ENCODE measurements at places on chromosomes 13 and 19. TPM values are rescaled to one million over a fixed set of nuclear protein-coding genes. Genes with fewer than 3 reads are reported as not detected.
A peak's percentile ranks its signal among the peaks of the same experiment; 100 is the strongest.

DNA sequence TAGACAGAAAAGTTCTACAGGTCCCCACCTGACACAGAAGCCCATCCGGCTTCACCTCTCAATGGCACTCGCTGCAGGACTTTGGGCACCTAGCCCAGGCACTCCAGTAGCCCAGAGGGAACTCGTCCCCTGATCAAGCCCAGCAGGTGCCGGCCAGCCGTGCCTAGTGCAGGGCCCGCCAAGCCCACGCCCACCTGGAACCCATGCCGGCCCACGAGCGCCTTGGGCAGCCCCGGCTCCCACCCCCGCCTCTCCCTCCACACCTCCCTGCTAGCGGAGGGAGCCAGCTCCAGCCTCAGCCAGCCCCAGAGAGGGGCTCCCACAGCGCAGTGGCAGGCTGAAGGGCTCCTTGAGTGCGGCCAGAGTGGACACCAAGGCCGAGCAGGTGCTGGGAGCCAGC is 268.8 kb downstream of the SLITRK1 start:
- no peak for DNase-seq

DNA sequence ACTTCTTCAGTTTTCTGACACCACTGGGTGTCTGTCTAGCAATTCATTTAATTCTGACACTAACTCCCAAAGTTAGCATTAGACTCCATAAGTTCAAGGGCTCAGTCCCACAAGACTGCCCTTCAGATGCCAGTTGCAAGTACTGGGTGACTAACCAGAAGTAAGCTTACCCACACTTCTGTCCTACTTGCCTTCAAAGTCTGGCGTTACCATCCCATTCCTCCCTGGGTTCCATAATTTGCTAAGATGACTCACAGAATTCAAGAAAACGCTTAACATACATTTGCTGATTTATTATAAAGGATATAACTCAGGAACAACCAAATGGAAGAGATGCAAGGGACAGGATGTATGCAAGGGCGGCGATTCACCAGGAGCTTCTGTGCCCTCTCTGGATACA is 45.5 kb upstream of the NPAS1 start:
- no peak for DNase-seq

GRCh38 chr19:53195265-53195903 is 2.2 kb upstream of the ZNF665 start:
- peak; percentile 92 for DNase-seq

- peak; percentile 40 for DNase-seq
Observed at GRCh38 chr19:46069806-46070341, 29.1 kb upstream of the IGFL4 start.

CYP2B6 gene
- not detected for total RNA-seq

- peak; percentile 99 for DNase-seq
Observed at GRCh38 chr19:56838909-56839651, 1.4 kb downstream of the PEG3 start.

MYO16 gene
- 12.2 TPM for total RNA-seq

GRCh38 chr13:97753942-97754670 is 199.4 kb upstream of the IPO5 start:
- DNase-seq, result no peak

LSM7 gene
- total RNA-seq, result 88.5 TPM

- DNase-seq, result peak; percentile 40
Observed at GRCh38 chr19:14479975-14480699, 5.0 kb upstream of the PTGER1 start.

DNA sequence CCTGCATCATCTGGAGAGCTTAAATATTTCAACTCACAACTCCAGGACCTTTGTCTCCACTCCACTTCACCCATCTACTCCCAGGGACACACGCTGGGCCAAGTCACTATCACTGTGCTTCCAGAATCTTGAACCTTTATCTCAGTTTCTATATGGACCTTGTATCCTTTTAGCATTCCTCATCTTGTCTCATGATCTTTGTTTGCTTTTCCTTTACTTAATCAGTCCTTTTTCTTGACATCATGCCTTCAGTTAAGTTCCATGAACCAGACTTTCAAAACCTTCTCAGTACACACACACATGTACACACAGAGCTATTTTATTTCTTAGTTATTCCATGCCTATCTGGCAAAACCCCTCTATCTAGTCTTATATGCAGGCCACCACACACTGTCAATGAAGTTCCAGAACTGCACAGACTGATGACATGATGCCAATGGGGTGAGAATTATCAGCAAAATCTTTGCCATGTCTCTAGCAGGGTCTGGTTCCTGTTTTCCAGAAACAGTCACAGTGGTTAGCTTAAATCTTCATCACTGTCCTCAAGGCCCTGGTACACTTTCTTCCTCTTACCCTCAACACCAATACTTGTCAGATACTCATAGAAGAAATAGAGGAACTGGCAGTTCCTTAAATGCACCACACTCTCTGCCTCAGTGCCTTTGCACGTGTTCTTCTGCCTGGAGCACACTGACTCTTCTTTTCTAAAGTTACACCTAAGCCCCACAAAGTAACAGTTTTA is 77.6 kb upstream of the STARD13 start:
- no peak for DNase-seq

DNA sequence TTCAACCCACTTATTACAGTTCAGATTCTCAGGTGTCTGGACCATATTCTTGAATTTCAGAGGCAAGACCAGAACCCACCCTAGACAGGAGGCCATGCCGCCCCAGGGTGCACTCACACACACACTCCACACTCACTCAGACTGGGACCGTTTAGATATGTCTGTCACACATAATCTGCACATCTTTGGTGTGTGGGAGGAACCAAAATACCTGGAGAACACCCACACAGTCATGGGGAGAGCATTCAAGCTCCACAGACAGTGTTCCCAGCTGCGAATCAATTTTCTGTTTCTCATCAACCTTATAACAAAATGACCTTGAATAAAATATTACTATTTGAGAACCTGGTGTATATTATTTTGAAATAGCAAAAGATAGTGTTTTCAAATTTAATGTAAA is 2353.0 kb downstream of the PCDH9 start:
- no peak for DNase-seq

- no peak for DNase-seq
Observed at GRCh38 chr19:23558541-23558940, 128.5 kb downstream of the ZNF675 start.

GRCh38 chr13:45416516-45417128 is 1.6 kb downstream of the SLC25A30 start:
- DNase-seq, result no peak

DNA sequence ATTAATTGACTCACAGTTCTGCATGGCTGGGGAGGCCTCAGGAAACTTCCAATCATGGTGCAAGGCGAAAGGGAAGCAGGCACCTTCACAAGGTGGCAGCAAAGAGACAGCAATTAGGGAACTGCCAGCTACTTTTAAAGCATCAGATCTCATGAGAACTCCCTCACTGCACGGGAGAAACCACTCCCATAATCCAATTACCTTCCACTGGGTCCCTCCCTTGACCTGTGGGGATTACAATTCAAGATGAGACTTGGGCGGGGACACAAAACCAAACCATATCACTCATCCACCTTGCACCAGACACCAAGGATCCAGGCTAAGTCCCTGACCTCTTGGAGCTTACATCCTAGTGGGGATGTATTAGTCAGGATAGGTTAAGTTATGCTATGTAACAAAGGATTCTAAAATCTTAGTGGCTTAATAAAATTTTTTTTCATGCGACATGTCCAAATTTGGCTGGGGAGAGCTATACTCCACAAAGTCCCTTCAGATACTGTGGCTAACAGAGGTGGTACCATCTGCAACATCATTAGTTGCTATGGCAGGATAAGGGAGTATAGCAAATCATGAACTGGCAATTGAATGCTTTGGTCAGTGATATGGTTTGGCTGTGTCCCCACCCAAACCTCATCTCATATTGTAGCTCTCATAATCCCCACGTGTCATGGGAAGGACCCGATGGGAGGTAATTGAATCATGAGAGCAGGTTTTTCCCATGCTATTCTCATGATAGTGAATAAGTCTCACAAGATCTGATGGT is 8.3 kb upstream of the FAM187B start:
- DNase-seq, result no peak

GRCh38 chr19:56107626-56108351 is 13.3 kb downstream of the ZNF787 start:
- DNase-seq, result no peak

- no peak for DNase-seq
Observed at GRCh38 chr13:94622344-94622743, 20.7 kb downstream of the GPR180 start.

DNA sequence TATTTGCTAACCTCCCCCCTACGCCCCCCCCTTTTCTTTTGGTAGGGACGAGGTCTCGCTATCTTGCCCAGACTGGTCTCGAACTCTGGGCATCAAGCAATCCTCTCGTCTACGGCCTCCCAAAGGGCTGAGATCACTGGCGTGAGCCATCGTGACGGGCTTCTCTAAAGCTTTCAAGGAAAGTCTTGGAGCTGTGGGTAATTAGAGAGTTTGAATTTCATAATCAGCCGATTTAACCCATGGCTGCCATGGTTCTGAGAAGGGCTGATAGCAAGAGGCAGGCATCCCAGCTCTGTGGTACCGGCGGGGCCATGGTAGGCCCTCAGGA is 679 bp upstream of the ABHD8 start:
- DNase-seq, result no peak

NLRP7 gene
- total RNA-seq, result not detected

Measured in tongue (tissue), 3 donors.